ENCODE measurements at places on chromosomes 2 and 18.

DNA sequence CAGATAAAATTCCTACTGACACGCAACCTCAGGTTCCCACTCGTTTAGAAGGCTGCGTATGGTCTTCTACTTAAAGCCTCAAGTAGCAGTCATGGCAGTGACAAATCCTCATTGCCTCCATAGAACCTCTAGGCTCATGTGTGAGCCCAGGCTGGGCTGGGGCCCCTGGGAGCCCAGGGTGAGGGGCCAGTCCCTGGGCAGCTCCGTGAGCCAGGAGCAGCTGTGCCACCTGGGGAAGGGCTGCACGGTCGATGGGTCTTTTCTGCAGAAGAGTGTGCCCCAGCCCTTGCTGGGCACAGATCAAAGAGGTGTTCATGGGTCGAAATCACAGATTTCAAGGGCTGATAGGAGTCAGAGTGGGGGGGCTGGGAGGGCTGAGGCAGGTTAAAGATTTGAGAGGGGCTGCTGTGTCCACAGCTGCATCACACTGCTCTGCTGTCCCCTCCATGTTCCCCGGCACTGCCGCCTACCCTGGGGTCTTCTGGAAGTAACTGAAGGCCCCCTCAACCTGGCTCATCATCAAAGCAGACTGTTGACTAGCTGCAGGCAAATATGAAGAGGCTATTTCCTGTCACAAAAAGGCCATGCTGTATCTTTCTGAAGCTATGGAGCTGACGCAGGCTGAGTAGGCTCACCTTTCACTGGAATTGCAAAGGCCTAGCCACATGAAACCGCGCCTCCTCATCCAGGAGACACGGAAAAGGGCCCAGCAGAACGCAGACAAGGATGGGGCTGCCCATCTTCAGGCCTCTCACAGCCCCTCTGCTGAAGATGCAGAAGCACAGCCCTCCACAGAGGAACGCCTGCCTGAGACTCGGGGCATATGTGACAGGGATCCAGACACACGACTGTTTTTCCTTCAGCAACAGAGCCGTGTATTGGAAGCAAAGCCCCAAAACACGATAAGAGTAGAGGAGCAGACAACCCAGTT is 35.7 kb upstream of the ALPP start:
- no peak for DNase-seq

DNA sequence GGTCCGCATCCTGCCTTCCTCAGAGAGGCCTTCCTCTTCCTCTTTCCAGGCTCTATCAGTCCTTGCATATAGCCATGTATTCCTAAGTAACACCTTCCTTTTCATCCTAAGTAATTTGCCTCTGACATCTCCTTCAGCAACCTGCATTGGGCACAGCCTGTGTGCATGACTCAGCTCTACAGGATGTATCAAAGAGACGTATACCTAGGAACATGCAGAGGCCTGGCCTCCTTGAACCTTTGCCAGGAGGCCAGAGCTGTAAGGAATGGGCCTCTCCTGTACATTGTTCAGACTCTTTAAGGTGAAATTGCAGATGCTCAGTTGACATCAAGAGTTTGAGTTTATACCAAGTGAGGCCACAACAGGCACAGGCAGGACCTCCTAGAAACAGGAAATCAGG is 76.0 kb upstream of the CELF4 start:
- DNase-seq: no peak

DNA sequence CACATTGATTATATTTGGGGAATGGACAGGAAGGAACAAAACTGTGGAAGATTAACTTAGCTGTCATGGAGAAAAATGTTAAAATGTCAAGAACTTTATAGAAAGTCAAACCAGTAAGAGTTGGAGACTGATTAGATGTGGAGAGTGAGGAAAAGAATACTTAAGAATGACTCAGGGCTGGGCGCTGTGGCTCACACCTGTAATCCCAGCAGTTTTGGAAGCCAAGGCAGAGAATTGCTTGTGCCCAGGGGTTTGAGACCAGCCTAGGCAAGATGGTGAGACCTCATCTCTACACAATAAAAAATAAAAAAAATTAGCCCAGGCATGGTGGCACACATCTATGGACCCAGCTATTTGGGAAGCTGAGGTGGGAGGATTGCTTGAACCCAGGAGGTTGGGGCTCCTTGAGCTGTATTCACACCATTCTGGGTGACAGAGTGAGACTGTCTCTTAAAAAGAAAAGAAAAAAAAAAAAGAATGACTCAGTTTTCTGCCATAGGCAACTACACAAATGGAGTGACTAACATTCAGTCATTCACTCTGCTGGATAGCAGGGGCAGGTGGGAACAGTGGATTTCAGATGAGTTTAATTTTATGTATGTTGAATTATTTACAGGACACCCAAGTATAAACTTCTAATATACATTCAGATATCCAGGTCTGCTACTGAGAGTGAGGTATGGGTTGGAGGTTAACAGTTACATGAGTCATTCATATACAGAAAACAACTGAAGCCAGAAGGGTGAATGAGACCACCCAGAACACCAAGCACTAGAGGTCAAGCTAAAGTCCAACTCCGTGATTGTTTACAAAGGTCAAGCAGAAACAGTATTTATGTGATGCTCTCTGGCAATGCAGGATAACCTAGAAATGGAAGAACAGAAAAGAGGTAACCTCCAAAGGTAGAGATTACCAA is 33.9 kb downstream of the ORC2 start:
- DNase-seq: no peak

GRCh38 chr2:96212339-96212738 is 3.7 kb upstream of the STARD7 start:
- DNase-seq: no peak

DNA sequence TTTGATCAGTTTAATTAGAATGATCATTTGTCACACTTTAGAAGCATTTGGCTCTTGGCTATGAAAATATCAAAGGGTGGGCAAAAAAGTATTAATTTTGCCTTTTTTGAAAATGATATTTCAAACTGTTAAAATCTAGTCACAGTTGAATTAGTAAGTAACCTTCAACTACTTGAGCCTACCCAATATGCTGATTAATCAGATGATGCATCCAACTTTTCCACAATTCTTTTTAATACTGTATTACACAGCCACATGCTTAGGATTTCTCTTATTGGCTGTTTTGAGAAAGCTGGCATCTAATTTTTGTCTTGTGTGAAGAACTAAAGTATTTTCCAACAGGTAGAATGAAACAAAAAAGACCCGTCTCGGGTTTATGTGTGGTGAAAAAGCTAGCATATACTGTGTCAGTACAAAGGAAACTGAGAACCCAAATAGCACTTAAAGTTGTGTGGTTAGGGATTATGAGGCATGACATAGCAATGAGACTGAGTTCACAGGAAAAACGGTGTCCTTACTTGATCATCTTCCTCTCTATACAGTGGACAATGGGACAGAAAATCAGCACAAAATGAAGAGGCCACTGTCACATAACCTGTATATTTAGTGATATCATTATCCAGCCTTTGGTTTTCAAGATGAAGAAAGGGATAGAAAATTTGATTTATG is 11.7 kb downstream of the OSBPL6 start:
- DNase-seq: no peak

Measured in activated gamma-delta T cell (primary cell).